Activated T-helper 1 cell treated with Interleukin-2 at 50 U/mL for 16 hours (primary cell): ENCODE measurements at places on chromosomes 7 and 10.

DNA sequence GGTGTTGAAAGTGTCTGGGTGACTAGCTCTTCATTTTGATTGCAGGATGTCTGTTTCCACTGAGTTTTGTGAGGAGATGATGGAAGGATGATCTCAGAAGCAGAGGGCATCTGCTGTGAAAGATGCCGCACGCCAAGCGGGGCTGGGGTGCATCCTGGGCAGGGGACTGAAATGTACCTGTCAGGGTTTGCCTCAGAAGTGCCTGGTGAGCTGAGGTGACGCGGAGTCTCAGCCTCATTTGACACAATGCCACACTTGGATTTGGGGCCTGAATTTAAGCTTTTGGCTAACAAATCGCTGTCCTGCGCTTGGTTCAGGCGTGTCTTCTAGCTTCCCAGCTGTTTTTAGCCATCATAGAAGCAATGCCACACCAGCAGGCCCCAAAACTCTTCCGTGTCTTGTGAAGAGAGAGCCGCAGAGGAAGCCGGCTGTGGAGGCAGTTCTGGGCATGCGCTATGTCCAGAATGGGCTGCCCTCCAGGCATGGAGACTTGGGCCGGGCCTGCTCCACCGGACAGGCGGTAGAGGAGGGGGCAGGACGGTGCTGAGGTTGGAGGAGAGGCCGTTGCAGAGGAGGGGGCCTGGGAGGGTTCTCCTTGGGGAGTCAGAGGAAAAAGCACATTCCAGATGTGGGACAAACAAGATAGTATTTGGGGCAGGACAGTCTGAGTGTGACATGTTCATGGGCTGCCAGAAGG, 31.2 kb downstream of the WDR86 start:
- DNase-seq, result no peak

DNA sequence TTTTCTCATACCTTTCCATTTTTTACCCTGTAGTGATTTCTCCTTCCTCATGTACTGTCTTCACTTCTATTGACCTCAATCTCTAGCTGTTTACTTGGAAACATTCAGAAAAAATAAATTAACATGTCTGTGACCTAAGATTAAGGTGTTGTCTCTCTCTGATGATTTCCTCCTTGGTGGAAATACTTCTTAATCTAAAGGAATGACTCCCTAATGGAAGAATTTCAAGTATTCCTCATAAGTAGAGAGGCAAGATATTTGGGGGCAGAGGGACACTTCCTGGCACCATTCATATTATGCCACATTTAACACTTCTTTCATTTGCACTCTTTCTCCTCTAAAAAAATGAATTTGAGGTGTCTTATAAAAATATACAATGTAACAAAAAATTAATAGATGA, 202.8 kb downstream of the NEBL start:
- DNase-seq, result no peak

DNA sequence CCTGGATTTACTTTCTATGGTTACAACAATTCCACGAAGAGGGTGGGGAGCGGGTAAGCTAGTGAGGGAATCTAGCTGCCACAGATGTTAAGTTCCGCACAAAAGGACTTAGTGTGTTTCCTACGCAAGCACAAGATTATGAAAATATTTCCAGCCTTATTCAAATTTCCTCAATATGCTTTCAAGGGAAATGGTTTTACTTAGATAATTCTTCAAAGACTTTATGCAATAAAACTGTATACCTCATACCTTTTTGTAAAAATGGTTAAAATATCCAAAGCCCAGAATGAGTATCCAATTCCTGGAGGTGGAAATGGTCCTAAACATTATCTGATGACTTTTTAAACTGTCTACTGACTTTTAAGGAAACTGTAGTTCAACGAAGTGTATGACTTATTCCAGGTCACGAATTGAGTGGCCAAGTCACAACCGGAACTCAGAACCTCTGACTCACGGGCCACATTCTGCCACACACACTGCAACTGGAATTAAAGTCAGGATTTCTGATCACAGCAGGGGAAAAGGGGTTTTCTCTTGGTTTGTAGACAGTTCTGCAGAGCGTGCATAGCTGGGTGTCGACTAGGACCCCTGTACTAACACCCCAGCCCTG, 20.2 kb upstream of the INSIG1 start:
- DNase-seq, result no peak

- no peak for DNase-seq
Observed at GRCh38 chr10:20898866-20899535, 1.9 kb upstream of the NEBL start.

DNA sequence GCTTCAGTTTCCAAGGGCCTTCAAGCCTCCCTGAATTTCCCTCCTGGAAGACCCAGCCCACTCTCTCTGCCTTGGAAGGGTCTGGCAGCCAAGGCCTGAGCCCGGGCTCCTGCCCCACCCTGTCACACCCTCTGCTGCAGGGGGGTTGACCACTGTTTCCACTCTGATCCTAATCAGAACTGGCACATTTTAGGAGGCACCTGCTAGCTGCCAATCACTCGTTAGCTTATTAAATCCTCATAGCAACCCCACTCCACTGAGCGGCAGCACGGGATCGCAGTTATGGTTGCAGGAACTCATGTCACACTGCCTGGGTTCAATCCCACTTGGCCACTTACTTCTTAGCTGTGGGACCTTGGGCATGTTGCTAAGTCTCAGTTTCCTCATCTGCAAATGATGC, 12.9 kb downstream of the HSPB1 start:
- no peak for DNase-seq

- DNase-seq, result no peak
Observed at GRCh38 chr7:103031781-103032180, 42.8 kb downstream of the FBXL13 start.

- no peak for DNase-seq
Observed at GRCh38 chr7:116872026-116872425, 9.6 kb downstream of the CAPZA2 start.

DNA sequence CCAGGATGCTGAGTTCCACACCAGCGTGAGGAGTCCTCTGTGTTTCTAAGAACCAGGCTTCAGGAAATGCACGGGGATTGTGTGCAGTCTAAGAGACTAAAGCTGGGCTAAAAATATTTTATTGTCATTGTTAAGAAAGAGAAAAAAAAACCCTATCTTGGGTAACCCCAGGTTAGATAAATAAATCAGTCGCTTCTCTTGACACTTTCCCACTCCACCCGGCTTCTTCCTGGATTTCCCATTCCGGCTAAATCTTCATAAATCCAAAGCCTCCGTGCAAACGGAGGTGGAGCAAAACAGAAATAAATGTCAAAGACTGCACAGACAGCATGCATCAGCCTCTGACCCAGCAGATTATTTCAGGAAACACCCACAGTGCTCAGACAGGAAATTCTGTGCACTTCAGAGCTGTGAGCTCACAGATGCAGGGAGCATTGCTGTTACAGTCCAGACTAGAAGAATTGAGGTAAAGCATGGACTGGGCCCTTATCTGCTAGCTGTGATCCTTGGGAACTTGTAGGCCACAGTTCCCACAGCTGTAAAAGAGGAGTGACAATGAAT, 44.8 kb upstream of the GRID1 start:
- DNase-seq, result peak; percentile 10

DNA sequence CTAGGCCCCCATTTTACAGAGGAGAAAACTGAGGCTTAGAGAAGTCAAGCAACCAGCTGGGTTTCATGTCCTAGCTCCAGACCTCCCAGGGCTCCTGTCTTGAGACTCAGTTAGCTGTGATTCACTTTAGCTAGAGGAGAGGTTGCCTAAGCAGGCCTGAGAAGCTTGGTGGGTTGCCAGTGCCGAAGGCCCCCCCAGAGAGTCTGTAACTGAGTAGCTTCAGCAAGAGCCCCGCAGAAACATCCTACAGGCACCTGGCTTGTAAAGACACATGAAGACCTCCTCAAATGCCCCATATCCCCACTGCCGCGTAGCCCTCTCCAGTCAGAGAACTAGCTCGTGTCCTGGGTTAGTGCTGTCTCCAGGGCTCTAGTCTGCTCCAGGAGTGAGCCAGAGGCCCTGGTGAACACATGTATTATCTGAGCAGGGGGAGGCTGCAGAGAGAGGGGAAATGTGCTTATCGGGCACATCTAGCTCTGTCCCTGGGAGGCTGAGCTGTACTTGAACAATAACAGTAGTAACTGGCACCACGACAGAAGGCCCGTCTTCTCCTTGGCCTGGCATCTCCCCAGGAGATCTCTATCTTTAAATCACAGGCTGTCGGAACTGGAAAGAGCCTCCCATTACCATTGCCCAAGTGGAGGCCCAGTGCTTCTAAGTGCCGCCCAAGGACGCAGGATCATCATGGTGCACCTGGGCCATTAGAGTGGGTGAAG, 28.9 kb downstream of the UNC5B start:
- no peak for DNase-seq

DNA sequence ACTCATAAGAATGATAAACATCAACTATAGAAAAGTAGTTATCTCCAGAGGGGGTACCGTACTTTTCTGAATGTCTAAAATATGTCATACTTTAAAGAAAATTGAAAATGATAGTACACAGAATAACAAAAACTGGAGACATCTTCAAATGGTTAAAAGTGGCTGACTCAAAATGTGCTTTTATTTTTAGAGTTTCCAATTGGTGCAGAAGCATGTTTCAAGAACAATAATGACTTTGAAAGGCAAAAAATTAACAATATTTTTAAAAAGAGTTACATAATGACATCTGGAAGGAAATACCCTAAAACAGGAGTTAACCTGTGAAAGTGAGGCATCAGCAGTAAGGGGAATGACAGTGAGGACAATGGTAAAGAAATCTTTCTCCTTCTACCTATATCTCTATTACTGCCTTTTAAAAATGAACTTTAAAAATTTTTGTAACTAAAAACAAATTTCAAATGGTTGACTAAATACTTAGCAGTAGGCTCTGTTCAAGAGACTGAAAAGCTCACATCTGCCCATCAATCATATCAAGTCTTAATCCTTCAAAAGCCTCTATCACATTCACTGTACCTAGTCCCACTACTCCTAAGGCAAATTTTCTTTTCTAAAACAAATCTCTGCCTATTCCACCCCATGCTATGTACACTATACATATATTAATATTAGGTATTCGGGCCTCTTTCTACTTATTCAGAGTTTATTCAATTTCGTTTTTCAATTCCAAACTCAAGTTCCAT, 3.0 kb downstream of the ASZ1 start:
- no peak for DNase-seq

- DNase-seq, result no peak
Observed at GRCh38 chr10:59087486-59087885, 89.0 kb upstream of the PHYHIPL start.

GRCh38 chr10:98474628-98475027, 27.9 kb upstream of the HPS1 start:
- DNase-seq, result no peak

DNA sequence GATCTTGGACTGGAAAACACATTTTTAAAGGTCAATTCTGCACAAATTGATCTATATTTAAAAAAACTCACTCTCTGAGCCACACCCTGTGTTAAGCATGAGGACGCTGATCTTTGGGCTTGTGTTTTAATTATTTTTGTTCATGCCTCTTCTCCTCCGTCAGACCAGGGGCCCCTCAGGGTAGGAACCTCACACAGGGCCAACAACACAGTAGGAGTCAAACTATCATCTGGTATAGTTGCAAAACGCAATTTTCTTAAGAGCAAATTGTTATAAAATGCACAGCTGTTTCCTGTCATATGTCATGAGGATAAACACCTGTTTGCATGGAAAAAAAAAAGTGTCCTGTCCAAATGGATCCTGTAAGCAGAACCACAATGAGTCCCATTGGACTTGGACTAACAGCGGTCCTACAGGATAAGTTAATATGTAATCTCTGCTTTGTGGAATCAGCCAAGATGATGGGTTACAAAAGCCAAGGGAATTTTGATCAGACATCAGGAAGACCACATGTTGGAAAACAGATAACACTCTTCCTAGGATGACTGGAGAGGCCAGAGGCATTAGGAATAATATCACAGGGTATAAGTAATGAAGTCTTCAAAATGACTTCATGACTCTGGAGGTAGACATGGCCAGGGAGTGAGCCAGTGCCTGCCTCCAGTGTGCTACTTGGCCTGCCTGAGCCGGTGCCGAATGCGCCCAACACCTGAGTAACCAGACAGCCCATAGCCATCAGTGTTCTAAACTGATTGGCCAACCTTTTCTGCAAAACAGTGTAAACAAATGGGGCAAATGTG, 184.9 kb upstream of the ADCY1 start:
- DNase-seq, result no peak

- DNase-seq, result no peak
Observed at GRCh38 chr7:99766484-99767099, 17.4 kb downstream of the CYP3A4 start.

DNA sequence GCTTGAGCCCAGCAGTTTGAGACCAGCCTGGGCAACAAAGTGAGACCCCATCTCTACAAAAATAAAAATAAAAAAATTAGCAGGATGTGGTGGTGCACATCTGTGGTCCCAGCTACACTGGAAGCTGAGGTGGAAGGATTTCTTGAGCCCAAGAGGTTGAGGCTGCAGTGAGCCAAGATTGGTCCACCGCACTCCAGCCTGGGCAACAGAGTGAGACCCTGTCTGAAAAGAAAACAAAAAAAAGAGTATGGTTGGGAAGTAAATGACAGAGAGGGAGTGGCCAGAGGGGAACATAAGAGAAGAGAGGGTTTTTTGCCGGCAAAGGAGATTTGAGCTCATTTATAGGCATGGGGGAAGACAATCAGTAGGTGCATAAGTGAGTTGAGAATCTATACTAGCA, 19.7 kb downstream of the PLXDC2 start:
- DNase-seq, result no peak

DNA sequence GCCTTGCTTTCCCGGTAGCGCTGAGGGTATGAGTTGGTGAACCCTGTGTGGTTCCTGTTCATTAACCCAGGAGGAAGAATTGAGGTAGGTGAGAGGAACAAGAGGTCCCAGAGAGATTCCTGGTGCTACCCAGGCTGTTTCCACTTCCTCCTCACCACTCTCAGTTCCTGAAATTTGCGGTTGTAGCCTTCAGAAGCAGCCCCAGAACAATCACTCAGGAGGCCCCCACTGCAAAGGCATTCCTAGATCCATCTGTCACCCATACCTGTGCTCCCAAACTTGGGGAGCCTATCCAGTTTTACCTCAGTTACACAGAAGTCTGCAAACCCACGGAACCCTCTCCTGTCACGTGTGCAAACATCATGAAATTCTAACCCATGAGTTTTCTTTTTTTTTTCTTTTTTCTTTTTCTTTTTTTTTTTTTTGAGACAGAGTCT, 9.0 kb upstream of the PIP4K2A start:
- DNase-seq, result no peak

DNA sequence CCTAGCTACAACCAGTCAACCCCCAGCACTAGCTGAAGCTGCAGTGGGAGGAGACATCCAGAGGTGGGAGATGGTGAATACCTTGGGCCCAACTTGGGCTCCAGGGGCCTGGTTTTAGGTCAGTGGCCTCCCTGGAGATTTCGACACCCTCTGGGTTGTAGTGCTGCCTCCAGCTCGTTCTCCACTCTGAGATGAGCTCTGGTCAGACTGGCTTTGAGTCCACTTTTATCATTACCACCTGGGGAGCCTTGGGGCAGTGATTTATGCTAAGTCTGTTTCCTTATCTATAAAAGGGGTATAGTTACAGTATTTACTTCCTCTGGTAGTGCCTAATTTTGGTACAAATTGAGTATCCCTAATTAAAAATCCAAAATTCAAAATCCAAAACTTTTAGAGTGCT, 22.8 kb downstream of the PPIA start:
- no peak for DNase-seq

GRCh38 chr10:89494575-89494974, 40.8 kb downstream of the SLC16A12 start:
- DNase-seq, result no peak
